HEK293T (cell line): ENCODE measurements at places on chromosomes 16 and 17.

GRCh38 chr16:80462917-80463316 lies 77.9 kb upstream of the DYNLRB2 start:
- DNase-seq, result no peak

GRCh38 chr16:12350945-12351344 lies 374.4 kb downstream of the SNX29 start:
- no peak for DNase-seq

- no peak for DNase-seq
Observed at GRCh38 chr17:29617481-29618271, 5.0 kb downstream of the CORO6 start.

DNA sequence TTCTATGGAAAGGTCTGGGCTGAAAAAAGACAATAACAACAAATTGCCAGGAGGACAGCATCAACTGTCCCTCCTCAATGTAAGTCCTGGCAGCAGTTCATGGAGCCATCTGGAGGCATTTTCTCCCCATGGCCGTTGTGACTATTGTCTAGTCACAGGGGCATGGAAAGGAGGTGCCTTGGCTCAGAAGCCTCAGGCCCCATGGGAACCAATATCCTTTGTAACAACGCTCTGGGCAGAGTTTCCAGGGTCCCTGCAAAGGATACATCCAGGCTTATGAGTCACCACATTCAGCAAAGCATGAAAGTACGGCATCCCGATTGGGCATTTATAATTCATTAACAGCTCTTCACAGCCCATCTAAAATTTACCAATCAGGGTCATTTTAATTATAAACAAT lies 85.2 kb downstream of the GLG1 start:
- DNase-seq, result no peak

DNA sequence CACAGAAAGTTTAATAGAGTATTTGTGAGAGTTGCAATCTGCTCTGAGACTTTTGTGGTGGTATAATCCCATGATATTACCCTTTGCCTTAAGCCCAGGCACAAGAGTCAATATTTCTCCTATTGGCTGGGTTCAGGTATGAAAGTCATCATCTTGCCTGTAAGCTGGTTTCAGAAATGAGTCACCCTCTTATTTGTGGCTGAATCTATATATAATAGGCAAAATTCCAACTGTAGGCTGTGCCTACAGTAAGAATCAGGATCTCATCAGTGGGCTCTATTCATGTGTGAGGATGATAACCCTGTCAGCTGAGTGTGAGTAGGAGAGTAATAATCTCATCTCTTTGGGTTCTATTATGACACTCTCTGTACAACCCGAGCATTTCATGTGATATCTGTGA lies 2103.1 kb downstream of the TP53TG3F start:
- no peak for DNase-seq

- no peak for DNase-seq
Observed at GRCh38 chr17:31788956-31789355, 70.1 kb downstream of the COPRS start.

GRCh38 chr16:88705076-88705684 lies 1.0 kb downstream of the RNF166 start:
- DNase-seq, result no peak

- no peak for DNase-seq
Observed at GRCh38 chr16:10561425-10561824, 19.0 kb downstream of the EMP2 start.

DNA sequence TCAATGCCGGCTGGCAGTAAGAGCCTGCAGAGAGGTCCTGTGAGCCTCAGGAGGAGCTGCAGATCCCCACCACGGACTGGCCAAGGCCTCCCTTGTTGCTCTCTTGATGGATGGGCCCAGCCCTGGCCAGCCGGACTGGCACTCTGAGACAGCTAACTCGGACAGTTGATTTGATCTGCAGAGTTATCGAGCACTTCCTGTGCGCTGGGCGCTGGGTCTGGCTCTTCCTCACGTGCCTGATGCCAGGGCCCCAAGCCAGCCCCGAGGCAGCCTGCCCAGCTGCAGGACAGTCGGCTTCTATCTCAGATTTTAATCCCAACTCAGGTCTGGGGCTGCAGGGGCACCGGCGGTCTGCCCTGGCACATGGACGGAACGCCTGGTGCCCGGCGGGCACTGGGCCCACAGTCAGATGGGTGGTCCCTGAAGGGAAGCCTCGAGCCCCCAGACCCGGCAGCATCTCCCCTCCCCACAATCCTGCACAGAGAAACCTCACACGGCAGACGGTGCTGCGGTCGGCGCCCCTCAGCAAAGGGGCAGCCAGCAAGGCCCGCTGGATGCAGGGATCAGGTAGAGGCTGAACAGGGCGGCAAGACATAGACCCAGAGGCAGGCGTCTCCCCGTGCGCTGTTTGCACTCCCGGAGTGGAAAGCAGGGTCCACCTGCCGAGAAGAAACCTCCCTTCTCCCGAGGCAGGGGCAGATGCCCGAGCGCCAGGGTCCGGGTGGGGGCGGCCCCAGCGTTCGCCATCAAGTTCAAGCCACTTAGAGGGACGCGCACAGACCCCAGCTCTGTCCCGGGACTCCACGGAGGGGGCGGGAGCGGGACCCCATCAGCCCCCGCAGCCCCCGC lies 34.0 kb downstream of the TIMM22 start:
- DNase-seq, result no peak

DNA sequence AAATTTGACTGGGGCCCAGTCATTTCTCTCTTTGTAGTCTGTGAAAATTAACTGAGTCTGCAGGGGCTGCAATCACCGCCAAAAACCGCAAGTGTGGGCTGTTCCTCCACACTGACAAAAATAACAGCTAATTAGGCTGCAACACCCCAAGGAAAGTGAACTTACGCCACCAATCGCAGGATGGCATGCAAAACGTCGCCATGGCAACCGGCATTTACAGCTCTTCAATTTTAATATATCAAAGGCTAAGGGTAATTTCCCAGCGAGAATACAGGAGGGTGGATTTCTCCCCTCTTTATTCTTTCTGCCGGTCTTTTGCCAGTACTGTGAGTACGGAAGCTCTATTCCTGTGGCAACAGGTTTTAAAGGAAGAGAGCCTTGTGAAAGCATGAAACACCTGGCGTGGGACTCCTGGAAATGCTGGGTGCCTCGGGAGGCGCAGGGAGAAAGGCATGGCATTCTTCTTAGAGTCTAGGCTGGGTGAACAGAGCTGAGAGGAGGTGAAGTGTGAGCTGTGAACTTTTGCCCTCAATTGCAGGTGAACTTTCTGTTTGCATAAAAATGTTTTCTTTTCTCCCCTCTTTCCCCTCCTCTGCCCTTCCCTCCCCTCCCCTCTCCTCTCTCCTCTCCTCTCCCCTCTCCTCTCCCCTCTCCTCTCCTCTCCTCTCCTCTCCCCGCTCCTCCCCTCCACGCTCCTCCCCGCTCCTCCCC lies 399.7 kb downstream of the XYLT1 start:
- no peak for DNase-seq

DNA sequence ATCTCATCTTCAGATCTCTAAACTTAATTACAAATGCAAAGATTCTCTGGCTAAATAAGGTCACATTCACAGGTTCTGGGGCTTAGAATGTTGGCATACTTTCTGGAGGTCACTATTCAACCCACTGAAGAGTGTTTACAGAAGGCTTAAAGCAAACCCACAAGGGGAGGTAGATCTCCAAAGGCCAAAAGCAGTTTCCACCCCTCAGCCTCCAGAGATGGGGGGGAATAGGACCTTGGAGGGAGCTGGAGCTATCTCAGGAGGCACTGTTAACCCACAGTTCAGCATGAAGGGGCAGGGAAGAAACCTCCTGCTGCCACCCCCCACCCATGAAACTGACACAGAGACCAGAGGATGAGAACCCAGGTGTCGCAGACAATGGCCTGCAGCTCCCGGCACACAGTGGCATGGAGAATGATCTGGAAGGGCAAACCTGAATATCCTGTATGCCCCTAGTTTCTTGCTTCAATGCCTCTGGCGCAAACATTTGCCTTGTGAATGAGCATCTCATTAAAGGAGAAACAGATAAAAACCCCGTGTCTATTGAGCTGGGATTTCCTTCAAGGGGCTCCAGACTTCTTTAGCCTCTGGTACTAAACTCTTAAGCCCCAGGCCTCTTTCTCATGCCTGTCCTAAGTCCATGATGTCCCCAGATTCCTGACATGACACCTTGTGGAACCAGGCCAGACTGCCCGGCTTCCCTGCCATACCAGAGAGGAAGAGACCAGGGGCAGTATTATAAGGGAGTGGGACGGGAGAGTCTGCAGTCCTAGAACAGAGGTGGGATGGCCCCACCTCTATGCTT lies 103.1 kb upstream of the CDH5 start:
- no peak for DNase-seq

DNA sequence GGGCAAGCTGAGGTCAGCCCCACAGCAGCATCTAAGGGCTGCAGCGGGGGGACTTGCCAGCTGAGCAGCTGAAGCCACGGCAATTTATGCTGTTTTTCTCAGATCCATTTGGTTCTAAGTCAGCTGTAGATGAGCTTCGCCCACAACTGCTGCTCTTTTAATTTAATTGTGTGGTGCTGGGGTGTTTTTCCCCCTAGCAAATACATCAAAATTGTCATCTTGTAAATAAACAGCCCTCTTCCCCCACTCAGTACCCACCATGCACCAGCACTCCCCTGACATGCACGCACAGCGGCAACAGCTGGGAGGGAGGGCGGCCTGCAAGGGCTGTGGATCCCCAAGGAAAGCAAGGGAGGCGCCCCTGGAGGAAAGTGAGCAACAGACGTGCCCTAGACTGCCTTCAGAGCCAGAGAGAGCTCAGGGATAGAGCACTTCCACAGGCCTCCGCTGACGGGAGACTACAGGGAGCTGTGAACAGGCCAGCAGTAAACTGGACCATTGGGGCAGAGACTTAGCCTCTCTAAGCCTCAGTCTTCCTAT lies 149.5 kb downstream of the TMEM132E start:
- DNase-seq, result no peak

DNA sequence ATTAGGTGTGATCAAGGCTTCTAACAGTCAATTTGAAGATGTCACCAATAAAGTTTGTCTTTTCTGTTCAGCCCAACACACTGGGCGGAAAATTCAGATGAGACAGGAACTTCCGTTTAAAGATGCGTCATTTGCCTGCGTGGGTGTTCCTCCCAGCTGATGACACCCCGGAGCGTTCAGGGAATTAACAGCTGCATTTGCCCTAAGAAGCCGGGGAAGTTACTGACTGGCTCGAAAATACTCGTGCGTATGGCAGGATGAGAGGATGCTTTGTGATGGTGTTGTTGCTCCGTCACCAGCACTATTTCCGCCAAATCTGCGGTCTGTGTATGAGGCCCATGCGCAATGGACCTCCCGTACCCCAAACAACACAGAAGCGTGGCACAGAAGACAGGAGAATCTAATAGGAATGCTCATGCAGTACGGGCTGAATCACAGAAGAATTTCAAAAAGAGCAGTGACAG lies 11.9 kb upstream of the PVALEF start:
- DNase-seq, result no peak

GRCh38 chr17:48406936-48407567 lies 23.0 kb downstream of the SKAP1 start:
- no peak for DNase-seq

GRCh38 chr17:79730769-79731483 lies at the start of gene ENPP7:
TSS of gene ENPP7 (plus strand) at chr17:79730943. CDS start at chr17:79731140, 197 bp downstream.
- no peak for DNase-seq

- DNase-seq, result no peak
Observed at GRCh38 chr17:3641014-3641413, 4.5 kb downstream of the CTNS start.

DNA sequence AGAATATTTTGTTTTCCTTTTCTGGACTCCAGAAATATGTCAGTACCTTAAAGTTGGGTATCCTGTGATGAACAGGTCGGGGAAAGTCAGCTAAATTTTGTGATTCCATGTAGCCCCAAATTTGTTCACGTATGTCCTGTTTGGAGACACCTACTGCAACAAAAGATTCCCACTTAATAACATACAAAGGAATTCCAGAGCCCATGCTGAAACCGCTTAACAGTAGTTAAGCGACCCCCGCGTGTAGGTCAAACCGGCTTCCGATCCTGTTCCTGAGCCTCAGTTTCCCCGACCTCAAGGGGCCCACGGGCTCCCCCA lies 477 bp downstream of the MTHFSD start:
- DNase-seq, result no peak

GRCh38 chr17:38464251-38464722 lies 36.0 kb downstream of the ARHGAP23 start:
- DNase-seq, result peak; percentile 1

DNA sequence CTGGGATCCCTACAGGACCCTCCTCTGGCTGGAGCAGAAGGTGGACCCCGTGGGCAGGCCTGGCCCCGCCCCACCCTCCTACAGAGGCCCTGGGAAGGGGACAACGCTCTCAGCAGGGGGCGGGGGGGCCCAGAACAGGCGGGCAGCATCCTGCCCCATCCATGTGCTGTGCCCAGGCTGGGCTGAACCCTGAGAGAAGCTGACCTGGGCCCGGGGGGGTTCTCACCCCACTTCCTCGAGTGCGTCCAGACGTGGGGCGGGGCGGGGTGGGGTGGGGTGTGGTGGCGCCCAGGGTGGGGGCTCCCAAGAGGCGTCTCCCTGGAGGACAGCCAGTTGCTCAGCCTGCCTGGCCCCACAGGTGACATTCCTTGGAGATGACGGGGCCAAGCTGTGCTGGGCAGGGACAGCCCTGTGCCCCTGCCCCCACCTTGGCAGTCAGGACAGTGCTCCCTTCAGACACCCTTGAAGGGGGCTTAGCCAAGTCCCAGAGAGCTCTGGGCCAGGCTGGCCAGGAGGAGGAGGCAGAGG lies 390 bp upstream of the UNC13D start:
- no peak for DNase-seq

DNA sequence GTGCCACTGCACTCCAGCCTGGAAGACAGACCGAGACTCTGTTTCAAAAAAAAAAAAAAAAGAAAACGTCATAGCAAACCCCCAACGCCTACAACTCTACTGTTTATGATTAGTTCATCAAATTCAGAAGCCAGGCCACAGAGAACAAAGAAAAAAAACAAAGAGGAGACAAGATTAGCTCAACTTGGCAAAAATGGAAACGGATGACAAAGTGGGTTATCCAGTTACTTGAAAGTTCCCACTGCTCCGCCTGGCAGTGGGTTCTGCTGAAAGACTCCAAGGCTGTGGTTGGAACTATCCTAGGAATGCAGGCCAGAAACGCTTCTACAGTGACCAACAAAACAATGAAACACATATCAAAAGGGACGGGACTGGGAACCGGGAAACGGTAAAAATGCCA lies 53.1 kb downstream of the MRM3 start:
- DNase-seq, result no peak

DNA sequence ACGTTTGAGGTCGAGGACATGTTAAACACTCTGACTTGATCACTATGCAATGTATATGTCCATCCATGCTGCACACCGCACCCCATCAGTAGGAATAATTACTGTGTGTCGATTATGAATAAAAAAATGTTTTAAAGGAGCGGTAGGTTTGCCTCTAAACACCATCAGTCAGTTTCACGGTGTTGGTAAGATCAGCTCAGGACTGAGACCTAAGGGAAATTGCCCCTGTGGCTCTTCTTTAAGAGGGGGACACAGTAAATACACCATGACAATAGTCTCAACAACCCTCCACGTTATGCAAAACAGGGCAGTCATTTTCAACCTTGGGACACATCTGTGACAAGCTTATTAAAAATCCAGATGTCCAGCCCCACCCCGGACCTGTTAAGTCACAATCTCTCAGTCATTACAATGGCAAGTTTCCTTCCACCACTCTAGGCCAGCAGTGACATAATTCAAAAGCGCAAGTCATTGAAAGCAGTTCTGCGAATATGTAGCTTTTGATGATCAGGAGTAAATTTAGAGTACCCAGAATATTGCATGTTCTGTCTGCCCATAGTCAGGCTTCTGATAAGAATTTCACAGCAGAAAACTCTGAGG lies 1.2 kb downstream of the ATMIN start:
- DNase-seq, result no peak

GRCh38 chr16:2275476-2276367 lies 7.8 kb upstream of the RNPS1 start:
- DNase-seq, result no peak

GRCh38 chr17:11342138-11342537 lies 101.1 kb downstream of the SHISA6 start:
- no peak for DNase-seq

- DNase-seq, result no peak
Observed at GRCh38 chr16:57261806-57262205, 16.7 kb downstream of the ARL2BP start.
